Dermis microvascular lymphatic vessel endothelial cell (primary cell): ENCODE measurements at places on chromosomes 7 and 10. TPM values are rescaled to one million over a fixed set of nuclear protein-coding genes. Genes with fewer than 3 reads are reported as not detected.

CCSER2 gene
- total RNA-seq, result 15.1 and 15.6 TPM in 2 replicates

RPEL1 gene
- total RNA-seq, result 0.13 TPM in 2 replicates

TAS2R4 gene
- 0.26 and 0.51 TPM in 2 replicates for total RNA-seq

ACTA2 gene
- 4.1 and 7.1 TPM in 2 replicates for total RNA-seq

STAG3 gene
- total RNA-seq, result 0.13 and 0.38 TPM in 2 replicates

CLCN1 gene
- not detected in 2 replicates for total RNA-seq

INSIG1 gene
- total RNA-seq, result 54.0 and 80.5 TPM in 2 replicates

OR2A42 gene
- not detected in 2 replicates for total RNA-seq

CLDN4 gene
- total RNA-seq, result under 0.01 and 0.25 TPM in 2 replicates

DENND2A gene
- total RNA-seq, result 0.64 and 0.89 TPM in 2 replicates
